ENCODE measurements at places on chromosomes 3 and 15.

DNA sequence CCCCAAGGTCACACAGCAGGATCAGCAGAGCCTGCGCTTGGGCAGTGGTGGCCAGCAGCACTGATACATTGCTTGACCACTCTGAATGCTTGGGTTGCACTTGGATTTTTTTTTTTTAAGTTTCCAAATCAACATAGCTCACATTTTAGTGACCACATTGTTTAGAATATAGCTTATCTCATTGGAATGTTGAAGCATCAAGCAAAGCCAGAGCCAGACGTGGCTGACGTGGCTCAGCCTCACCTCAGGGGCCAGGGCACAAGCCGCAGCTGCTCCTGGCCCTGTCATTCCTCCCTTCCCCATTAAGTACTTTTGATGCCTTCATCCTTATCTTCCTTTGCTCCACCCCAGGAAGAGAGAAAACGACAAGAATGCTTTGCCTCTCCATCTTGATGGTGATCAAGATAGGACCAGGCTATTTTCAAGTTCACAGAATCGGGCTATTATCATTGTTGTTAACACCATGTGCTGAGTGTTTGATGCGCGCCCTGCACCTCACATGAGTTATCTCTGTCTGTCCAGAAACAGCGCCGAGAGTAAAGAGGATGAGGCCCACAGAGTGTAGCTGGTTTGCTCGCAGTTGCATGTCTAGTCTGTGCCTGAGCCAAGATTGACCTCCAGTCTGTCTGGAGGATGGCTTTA, 75.8 kb downstream of the AAGAB start:
- no peak for DNase-seq

GRCh38 chr15:51623386-51623938, 891 bp upstream of the DMXL2 start:
- peak; percentile 47 for DNase-seq

DNA sequence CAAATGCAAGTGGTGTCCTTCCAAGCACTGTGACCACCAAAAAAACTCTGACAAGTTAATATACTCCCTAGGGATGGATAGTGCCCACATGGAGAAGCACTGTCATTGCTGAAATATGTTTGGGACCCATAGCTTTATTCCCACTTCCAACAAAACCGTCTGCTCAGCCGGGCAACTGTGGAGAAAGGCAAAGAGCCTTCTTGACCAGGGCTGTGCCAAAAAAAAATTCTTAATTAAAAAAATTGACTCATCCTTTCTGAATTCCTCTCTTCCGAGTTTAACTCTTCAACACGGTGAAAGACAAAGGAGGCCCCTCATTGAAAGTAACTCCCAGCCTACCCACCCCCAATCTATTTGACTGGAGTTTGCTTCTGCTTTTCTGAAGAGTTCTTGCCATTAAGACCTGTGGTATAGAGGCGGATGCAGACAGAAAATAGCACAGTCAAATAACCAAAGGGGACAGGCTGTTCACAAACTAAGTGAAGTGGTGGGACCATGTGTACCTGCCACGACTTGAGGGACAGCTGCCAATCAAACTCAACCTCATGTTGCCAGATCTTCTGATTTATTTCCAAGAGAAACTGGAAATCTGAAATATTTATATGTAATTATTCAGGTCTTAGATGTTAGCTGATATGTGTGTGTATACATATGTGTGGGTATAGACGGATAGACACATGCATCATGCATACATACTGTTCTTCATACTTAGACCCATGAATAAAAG, 135.4 kb upstream of the PFN2 start:
- no peak for DNase-seq

DNA sequence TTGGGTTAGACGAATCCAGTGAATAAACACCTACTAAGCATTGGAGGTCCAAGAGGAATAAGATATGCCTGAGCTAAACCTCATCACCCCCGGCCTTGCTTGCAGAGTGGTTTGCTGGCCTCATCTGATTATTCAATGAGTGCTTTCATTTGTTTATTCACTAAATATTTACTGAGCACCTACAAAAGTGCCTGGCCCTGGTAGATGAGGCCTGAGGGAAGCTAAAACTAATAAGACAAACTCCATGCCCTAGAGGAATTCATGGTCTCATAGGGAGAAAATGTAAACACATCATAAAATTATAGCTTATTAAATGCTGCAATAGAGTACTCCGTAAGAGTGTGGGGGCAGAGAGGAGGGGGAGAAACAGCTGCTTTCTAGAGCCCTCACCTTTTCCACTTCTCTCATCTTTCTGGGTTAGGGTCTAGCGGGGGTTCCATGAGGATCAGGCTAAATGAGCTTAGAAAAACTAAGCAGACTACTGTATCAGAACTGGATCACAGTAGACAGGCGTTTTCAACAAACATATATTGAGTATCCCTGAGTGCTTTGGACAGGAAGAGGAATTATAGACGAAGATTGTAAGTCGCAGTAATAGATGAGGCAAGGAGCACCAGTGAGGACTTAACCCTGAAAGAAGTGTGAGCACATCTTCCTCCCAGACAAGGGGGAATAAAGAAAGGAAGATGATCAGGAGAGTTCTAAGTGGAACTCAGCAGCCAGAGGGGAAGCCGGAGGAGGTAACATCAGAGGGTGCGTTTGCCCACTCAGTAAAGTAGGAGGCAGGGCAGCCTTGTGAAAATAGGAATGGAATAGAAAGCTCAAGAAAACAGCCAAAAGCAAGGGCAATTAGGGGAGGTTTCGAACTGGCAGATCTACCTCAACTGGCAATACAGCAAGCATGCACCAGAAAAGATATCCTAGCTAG, 31.5 kb upstream of the LAMP3 start:
- DNase-seq, result no peak

Data from NCI-H82 (cell line).